ENCODE measurements at places on chromosomes 2 and 18. TPM values are rescaled to one million over a fixed set of nuclear protein-coding genes. Genes with fewer than 3 reads are reported as not detected.

SOX11 gene
- not detected for total RNA-seq

GALNT14 gene
- total RNA-seq = 0.85 TPM

SKA1 gene
- total RNA-seq = not detected

COLEC12 gene
- total RNA-seq = 75.1 TPM

SERPINB12 gene
- total RNA-seq = not detected

GALNT3 gene
- 0.33 TPM for total RNA-seq

LNPK gene
- 35.6 TPM for total RNA-seq

GBX2 gene
- not detected for total RNA-seq

HOXD10 gene
- total RNA-seq = not detected

PLA2R1 gene
- 20.6 TPM for total RNA-seq

GKN1 gene
- not detected for total RNA-seq

PRKAG3 gene
- not detected for total RNA-seq

PDE11A gene
- total RNA-seq = 0.33 TPM

TUBA4B gene
- not detected for total RNA-seq

C2orf15 gene
- 1.0 TPM for total RNA-seq

CROCC2 gene
- not detected for total RNA-seq

LONRF2 gene
- total RNA-seq = 2.2 TPM

CYRIA gene
- total RNA-seq = 19.0 TPM

FAM228A gene
- 1.0 TPM for total RNA-seq

DPP10 gene
- total RNA-seq = 0.94 TPM

HOXD12 gene
- total RNA-seq = not detected

ANKRD62 gene
- total RNA-seq = not detected

CLEC4F gene
- 0.38 TPM for total RNA-seq

CD28 gene
- 7.3 TPM for total RNA-seq

MTA3 gene
- 46.6 TPM for total RNA-seq

GLI2 gene
- total RNA-seq = 0.88 TPM

DQX1 gene
- total RNA-seq = not detected

TSN gene
- 47.1 TPM for total RNA-seq

DOK6 gene
- 0.34 TPM for total RNA-seq

STARD6 gene
- not detected for total RNA-seq

SLC14A1 gene
- total RNA-seq = 0.19 TPM

PDE1A gene
- 9.3 TPM for total RNA-seq

RESP18 gene
- total RNA-seq = not detected

NOSTRIN gene
- total RNA-seq = 97.5 TPM

NEURL3 gene
- total RNA-seq = not detected

UGT1A8 gene
- not detected for total RNA-seq

KRTCAP3 gene
- 1.1 TPM for total RNA-seq

ACMSD gene
- total RNA-seq = not detected

SIX3 gene
- total RNA-seq = not detected

SPAG16 gene
- total RNA-seq = 24.7 TPM

FAM110C gene
- total RNA-seq = not detected

CYTIP gene
- total RNA-seq = 6.4 TPM

All from subcutaneous adipose tissue (tissue), 4 donors.